Left lobe of liver (tissue), 2 donors: ENCODE measurements at places on chromosomes 1 and 21. TPM values are rescaled to one million over a fixed set of nuclear protein-coding genes. Genes with fewer than 3 reads are reported as not detected.

GRCh38 chr21:31176725-31177124 is 138.4 kb upstream of the KRTAP19-8 start:
- no peak for DNase-seq

GRCh38 chr1:107802654-107803053 is 162.3 kb downstream of the VAV3 start:
- DNase-seq, result no peak

Gene COL24A1
- total RNA-seq, result not detected

Gene TSPEAR
- not detected for total RNA-seq

GRCh38 chr21:34215911-34216717 is 142.7 kb downstream of the MRPS6 start:
- no peak for DNase-seq

DNA sequence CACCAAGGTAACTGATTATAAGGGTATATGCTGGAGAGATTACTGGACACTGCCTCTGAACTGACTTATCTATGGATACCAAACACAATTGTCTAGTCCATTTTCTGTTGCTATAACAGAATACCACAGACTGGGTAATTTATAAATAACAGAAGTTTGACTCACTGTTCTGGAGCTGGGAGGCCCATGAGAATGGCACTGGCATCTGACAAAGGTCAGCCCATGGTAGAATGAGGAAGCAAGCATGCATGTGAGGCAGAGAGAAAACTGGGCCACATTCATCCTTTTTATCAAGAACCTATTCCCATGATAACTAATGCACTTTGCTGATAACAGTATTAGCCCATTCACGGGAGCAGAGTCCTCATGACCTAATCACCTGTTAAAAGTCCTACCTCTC is 37.4 kb downstream of the FCER1A start:
- DNase-seq, result no peak

DNA sequence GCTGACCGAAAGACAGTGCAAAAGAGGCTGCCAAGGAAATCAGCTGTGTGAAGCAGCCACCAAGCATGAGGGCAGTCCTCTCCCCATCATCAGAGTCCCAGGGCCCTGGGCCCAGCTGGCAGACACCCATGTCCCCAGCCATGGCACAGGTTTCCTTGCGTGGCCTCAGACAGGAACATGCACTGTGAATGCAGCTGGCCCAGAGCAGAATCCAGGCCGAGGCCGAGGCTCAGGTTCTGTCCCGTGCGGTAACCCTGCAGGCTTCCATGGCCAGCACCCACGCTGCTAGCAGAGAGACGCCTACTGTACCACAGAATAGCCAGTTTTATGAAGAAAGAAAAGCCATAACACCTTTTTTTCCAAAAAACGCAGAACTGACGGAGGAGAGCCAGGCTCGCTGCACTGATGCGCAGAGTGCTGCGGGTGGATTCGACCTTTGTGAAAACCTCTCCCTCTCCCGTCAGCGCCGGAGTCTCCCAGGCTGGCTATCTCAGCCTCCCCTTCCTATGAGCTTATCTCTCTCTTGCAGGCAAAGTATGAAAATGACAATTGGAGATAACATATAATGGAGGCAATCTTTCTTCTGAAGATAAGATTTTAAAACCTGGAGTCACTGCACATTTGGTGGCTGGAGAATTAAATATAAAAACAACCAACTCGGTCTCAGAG is 106.6 kb downstream of the NPHP4 start:
- no peak for DNase-seq

Gene ARHGAP30
- total RNA-seq, result 4.0 TPM

Gene CYP4A11
- total RNA-seq, result 501 TPM

GRCh38 chr1:23930270-23930669 is 17.1 kb upstream of the CNR2 start:
- no peak for DNase-seq

GRCh38 chr1:199691540-199691939 is 336.0 kb upstream of the NR5A2 start:
- no peak for DNase-seq

Gene CRABP2
- total RNA-seq, result 0.33 TPM

Gene NUP210L
- total RNA-seq, result 0.10 TPM

GRCh38 chr1:164702216-164702615 is 143.2 kb downstream of the PBX1 start:
- DNase-seq, result no peak

- DNase-seq, result no peak
These were observed 18.5 kb downstream of the RNASEL start for GRCh38 chr1:182570611-182570970.
